ENCODE measurements at places on chromosomes 3 and 15. TPM values are rescaled to one million over a fixed set of nuclear protein-coding genes. Genes with fewer than 3 reads are reported as not detected.

Gene PIK3CA
- 57.1 TPM for total RNA-seq

Gene GASK1A
- total RNA-seq: not detected

Gene SPRED1
- total RNA-seq: 0.03 TPM

Gene CFAP100
- not detected for total RNA-seq

Gene PATL2
- 17.4 TPM for total RNA-seq

Gene FBLN2
- 0.25 TPM for total RNA-seq

Gene SEC11A
- total RNA-seq: 47.0 TPM

Gene RBMS3
- 1.7 TPM for total RNA-seq

Gene FBXO40
- not detected for total RNA-seq

Gene LRRC2
- 0.91 TPM for total RNA-seq

Gene PEX5L
- not detected for total RNA-seq

Gene ZIC1
- total RNA-seq: not detected

Gene MCF2L2
- 3.8 TPM for total RNA-seq

Gene NSUN3
- total RNA-seq: 13.4 TPM

Gene SMCO1
- not detected for total RNA-seq

Measured in CD4-positive, alpha-beta T cell (primary cell).